ENCODE measurements at places on chromosomes 2 and 18. TPM values are rescaled to one million over a fixed set of nuclear protein-coding genes. Genes with fewer than 3 reads are reported as not detected.

IGFBP2 gene
- total RNA-seq: 40.2 TPM

PDE11A gene
- total RNA-seq: 2.4 TPM

CDH20 gene
- 2.4 TPM for total RNA-seq

GCKR gene
- total RNA-seq: 0.71 TPM

UGT1A5 gene
- total RNA-seq: not detected

FABP1 gene
- total RNA-seq: not detected
